ENCODE measurements at places on chromosomes 7 and 10.

DNA sequence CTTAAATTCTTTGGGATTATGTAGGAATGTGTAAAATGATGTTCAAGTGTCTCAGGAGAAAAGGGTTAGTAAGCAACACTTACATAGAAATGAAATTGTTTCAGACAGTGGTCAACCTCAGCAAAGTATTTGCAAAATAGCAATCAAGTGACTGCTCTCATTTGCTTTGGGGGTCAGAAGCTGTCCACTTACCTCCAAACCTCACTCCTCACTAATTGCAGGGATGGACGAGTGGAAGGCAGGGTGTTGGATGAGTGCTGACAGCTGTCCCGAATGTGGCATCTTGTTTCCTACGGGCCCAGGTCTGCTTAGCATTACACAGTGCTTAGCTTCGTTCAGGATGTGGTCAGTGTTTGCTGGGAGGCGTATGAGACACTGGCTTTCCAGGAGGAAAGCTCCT is 437.0 kb downstream of the SUGCT start:
- no peak for DNase-seq

- DNase-seq, result no peak
Measured at GRCh38 chr10:33818343-33818742, 483.9 kb upstream of the NRP1 start.

DNA sequence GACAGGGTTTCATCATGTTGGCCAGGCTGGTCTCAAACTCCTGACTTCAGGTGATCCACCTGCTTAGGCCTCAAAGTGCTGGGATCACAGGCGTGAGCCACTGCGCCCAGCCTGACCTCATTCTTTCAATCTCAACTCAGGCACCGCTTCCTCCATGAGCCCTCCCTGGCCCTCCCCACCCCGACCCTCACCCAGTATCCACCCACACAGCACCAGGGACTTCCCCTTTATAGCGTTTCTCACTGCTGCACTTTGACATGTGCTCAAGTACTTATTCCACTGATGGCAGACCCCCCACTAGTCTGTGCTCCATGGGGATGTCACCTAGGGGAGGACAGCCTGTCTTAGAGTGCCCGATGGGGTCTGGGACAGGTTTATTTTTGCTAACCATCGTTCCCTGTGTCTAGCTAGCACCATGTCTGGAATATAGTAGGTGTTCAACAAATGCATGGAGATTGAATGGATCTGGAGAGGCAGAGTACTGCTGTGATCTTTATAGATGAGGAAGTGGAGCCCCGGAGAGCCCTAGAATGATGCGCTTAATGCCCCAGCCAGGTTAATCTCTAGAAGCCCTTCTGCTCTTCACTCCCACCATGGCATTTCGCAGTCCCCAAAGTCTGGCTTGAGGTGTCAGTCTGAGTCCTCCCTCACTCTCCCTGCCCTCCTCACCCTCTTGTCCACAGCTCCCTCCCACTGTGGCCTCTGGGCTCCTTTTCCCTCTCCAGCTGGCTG is 258.8 kb downstream of the RPS24 start:
- no peak for DNase-seq

- no peak for DNase-seq
Measured at GRCh38 chr10:93386631-93387369, 95.3 kb downstream of the MYOF start.

DNA sequence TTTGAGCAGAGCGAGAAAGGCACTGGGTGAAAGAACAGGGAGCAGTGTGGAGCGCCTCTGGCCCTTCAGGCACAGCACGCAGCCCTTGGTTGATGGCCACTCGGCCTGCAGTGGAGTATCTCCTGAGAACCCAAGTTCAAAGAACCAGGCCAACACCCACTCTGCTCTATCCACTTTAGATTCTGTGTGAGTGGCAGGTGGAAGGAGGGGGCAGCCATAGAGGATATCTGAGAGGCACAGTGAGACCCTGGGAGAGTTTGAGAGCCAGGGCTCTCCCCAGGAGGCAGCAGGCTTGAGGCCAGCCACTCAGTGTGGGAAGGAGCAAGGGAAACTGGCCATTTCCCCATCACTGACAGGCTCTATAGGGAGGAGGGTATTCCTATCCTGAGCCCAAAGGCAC is 52.5 kb upstream of the PTN start:
- no peak for DNase-seq

DNA sequence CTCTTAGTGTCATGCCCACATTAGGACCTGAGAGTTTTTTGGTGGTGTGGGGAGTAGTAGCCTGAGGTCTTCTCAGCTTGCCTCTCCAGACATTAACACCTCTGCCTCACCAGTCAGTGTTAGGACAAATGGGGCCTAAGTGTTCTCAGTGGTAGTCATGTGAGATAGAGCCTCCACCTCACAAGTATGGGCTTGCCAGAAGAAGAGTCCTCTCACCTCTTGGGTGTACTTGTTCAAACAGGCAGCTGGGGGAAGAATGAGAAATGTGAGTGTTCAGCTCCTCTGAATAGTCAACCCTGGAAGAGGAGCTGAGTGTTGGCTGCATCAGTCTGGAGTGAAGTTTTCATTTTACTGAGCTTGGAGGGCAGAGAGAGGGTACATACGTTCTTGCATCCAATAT is 464.6 kb downstream of the POM121L12 start:
- no peak for DNase-seq

GRCh38 chr7:129495987-129496386 is 6.3 kb upstream of the SMKR1 start:
- no peak for DNase-seq

GRCh38 chr7:136640977-136641376 is 227.5 kb upstream of the CHRM2 start:
- DNase-seq, result no peak

DNA sequence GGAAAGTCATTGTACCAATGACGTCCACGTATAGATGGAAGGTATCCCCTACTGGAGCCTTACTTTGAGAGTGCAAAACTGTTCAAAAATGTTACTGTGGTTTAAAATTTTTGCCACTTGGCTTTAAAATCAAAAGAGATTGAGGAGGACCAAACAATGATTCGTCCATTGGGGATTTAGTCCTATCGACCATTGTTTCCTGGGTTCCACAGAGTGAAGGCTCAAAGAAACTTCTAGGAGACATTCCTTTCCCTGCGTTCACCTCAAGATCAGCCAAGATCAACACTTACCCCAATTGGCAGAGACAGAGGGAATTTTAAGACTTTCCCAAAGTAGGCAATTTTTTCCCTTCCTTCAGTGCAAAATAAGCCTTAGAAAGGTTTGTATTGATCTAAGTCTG is 152.3 kb downstream of the NEBL start:
- DNase-seq, result no peak

- no peak for DNase-seq
Measured at GRCh38 chr10:59708816-59709394, 745 bp downstream of the SLC16A9 start.

- DNase-seq, result no peak
Measured at GRCh38 chr10:35579116-35579515, 26.0 kb upstream of the GJD4 start.

GRCh38 chr10:13525663-13526062 is 3.2 kb downstream of the BEND7 start:
- no peak for DNase-seq

DNA sequence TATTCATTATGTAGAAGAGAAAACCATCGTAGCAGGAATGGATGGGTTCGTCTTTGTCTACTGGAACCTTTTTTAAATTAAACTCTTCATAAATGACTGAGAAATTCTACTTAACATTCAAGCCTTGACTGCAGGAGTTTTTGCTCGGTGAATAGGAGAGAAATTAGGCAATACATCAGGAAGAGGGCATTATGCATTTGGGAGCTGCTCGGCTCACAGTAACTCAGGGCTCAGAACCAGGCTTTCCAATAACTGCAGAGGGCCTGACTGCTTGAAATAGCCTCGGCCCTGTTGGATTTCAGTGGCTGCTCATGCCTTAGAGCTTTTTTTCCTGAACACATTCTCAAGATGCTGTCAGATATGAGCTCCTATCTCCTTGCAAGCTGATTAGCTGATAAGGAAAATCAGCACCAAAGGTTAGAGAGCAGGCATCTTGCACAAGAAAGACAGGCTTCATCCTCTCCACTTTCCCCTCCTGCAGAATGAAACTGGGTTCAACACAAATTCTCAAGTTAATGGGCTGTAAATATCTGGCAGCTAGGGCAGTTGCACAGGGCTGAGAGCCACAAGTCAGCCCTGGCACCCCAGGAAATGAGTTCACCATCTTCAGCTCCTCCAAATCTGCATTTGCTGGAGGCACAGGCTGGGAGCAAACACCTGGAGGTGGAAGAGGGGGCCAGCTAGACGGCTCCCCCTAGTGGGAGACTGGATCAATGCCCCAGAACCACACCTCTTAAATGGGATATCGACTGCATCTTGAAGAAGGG is 24.3 kb downstream of the TECTB start:
- no peak for DNase-seq

DNA sequence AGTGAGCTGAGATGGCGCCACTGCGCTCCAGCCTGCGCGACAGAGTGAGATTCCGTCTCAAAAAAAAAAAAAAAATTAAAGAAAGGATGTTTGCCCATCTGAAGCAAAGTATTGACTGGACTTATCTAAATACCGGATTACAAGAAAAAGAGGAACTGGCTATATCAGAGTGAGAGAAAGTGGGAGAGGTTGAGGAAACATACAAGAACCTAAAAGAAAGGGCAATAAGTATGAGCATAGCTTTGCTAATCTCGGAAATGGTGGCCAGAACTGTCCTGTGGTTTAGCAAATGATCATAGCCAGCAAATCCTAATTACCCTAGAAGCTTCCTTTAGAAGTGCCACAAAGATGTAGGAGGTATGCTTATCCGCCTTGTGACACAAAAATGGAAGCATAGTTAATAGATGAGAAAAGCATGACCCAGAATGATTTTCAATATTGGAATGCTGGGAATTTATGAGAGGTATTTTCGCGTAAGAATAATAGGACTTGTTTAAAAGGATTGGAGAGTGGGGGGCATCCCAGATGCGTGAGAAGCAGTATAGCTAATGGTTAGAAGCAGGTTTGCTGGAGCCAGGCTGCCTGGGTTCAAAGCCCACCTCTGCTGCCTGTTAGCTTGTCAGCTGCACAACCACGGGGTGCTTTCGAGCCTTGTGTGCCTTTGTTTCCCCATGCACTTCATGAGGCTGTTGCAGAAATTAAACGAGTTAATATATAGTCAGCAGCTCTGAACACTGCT is 1.2 kb upstream of the GTPBP4 start:
- no peak for DNase-seq

- DNase-seq, result no peak
Measured at GRCh38 chr10:85847085-85847484, 519.5 kb downstream of the GRID1 start.

- DNase-seq, result no peak
Measured at GRCh38 chr7:85125176-85125575, 61.7 kb downstream of the SEMA3D start.

- no peak for DNase-seq
Measured at GRCh38 chr7:3065724-3066143, 22.1 kb upstream of the CARD11 start.

GRCh38 chr7:18212758-18213157 is 185.1 kb upstream of the PRPS1L1 start:
- DNase-seq, result no peak

- no peak for DNase-seq
Measured at GRCh38 chr10:106378251-106378650, 786.3 kb downstream of the SORCS1 start.

- no peak for DNase-seq
Measured at GRCh38 chr7:139940866-139941265, 111.8 kb downstream of the TBXAS1 start.

GRCh38 chr10:29715296-29715695 is 80.5 kb upstream of the SVIL start:
- no peak for DNase-seq

DNA sequence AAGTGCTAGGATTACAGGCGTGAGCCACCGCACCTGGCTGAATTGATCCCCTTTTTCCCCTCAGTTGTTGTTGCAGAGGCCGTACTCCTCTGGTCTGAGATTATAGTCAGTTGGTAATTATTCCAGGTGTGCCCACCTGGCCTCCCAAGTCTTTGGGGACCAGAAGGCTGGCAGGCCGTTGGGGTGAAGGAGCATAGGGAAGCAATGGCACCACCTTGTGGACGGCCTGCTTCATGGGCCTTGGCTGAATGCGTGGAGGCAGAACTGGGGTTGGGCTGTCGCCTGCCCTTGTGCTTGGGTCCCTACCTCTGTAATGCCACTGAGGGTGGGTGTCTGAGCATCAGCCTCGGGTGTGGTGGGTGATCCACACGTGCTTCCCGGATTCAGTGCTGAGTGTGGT is 125.7 kb downstream of the RGS10 start:
- DNase-seq, result no peak

DNA sequence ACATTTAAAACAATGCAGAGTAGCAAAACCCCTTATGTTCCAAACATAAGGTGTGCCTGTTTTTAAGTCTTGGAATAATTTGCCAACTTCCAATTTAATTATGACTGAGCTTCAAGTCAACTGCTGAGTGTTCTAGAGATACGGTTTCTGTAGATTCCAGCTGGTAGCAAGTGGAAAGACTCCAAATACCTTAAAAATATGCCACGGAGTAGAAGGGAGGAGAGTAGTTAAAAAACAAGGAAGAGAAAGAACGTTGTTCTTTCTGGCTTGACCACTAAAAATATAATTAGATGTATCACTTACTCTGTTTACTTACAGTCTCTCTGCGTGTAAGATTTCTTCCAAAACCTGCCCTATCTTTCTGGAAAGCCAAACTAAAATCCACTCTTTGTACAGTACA is 24.5 kb upstream of the ABLIM1 start:
- DNase-seq, result no peak

DNA sequence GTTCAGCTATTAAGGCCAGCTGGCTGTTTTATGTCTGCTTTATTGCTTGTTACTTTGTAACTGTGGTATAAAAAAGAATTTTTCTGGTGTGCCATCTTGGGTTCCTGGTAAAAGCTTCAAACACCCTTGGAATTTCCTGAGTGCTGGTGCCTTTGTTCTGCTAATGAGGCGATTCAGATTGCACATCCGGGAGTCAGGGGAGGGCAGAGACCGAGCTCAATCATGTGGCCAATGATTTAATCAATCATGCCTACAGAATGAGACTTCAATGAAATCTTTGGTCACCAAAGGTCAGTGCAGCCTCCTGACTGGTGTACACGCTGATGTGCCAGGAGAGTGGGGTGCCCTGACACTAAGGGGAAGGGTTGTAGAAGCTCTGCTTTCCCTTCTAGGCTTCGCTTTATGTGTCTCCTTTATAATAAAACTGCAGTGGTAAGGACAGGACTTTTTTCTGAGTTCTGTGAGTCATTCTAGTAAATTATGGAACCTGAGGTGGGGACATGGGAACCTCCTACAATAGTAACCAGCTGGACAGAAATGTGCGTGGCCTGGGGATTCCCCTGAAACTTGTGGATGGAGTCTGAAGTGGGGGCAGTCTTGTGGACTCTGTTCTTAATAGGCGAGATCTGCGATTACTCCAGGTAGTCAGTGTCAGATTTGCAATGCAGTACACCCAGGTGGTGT is 69.4 kb upstream of the OGDHL start:
- no peak for DNase-seq
